ENCODE measurements at places on chromosomes 6 and 20. TPM values are rescaled to one million over a fixed set of nuclear protein-coding genes. Genes with fewer than 3 reads are reported as not detected.

Gene DYNLT2
- total RNA-seq = 1.9 TPM

Gene SCGN
- 0.23 TPM for total RNA-seq

Gene FAM83B
- not detected for total RNA-seq

Gene THEMIS
- total RNA-seq = 0.26 TPM

Gene CST2
- total RNA-seq = not detected

DNA sequence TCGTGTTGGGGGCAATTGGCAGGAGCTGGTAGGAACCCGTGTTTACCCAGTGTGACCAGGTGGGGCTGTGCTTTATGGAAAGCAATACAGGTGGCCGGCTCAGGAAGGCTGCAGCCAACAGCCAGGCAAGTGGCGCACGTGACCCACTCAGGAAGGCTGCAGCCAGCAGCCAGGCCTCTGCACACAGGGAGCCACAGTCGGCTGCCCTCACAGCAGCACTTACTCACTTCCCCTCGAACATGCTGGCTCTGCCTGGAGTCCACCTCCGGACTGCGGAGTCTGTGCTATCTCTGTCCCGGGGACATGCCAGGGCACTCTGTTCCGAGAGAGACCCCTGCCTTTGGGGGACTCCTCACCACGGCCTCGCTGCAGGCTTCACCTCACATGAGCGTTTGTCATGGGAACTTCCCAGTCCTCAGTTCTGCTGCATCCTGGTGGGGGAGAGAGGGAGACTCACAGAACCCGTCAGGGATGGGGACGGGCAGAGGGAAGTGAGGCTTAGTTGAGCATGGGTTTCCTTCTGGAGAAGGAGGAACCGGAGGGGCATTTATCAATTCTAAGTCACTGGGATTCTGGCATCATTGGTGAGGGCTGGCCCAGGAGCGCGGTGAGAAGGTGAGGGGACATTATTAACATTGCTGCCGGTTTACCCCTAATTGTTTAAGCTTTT, 76.8 kb downstream of the TTLL2 start:
- DNase-seq = no peak

DNA sequence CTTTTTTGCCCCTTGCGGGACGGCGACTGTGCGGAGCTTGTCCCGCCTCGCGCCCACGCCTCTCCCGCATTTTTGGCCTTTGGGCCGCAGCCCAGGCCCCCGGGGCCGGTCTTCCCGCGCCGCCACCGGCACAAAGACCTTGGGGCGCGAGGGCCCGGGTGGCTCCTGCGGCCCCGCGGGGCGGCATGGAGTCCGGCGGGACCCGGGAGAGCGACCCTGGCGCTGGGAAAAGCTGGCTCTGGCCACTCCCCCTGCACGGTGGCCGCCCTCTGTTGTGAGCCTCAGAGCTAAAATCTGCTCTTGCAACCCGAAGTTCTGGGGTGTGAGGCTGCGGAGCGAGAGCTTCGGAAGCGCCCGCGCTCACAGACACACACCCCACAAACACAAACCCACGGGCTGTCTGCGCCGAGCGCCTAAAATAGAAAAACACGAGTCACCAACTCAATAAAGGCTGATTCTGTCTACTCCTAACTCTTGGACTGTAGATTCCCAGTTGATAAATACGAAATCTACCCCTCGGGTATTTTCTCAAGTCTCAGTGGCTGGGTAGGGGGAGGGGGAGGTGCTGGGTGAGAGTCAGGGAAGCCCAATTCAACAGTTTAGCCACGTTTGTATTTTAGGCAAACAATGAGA, 496 bp upstream of the BEND3 start:
- DNase-seq = peak; percentile 42

GRCh38 chr6:32294566-32294965, 70.7 kb upstream of the NOTCH4 start:
- DNase-seq = no peak

DNA sequence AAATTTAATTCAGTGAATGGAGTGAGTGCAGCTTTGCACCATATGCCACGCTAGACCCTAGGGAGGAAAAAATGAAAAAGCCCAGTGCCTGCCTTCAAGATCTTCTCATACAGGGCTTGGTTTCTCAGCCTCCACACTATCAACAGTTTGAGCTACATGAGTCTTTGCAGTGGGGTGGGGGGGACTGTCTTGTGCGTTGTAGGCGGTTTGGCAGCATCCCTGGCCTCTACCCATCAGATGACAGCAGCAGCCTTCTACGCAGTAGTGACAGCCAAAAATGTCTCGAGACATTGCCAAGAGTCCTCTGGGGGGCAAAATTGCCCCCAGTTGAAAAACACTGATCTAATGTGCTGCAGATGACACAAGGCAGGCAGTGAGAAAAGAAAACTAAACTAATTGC, 6.2 kb downstream of the CDH22 start:
- DNase-seq = no peak

Data from LHCN-M2 (cell line).